CD4-positive, alpha-beta memory T cell (primary cell): ENCODE measurements at places on chromosomes 4 and X. TPM values are rescaled to one million over a fixed set of nuclear protein-coding genes. Genes with fewer than 3 reads are reported as not detected.
A peak's percentile ranks its signal among the peaks of the same experiment; 100 is the strongest.

The GJB1 gene
- not detected for total RNA-seq

The IL1RAPL1 gene
- total RNA-seq = not detected

The SLBP gene
- total RNA-seq = 47.4 TPM

The PNCK gene
- total RNA-seq = not detected

GRCh38 chrX:22220941-22221340, 51.8 kb upstream of the CBLL2 start:
- no peak overlapping the region for H3K4me3 ChIP-seq
- H3K36me3 ChIP-seq = no peaks in the 10 kb centered on the region
- H3K27ac ChIP-seq = no peak overlapping the region
- H3K27me3 ChIP-seq = no peaks in the 10 kb centered on the region
- DNase-seq = no peak

DNA sequence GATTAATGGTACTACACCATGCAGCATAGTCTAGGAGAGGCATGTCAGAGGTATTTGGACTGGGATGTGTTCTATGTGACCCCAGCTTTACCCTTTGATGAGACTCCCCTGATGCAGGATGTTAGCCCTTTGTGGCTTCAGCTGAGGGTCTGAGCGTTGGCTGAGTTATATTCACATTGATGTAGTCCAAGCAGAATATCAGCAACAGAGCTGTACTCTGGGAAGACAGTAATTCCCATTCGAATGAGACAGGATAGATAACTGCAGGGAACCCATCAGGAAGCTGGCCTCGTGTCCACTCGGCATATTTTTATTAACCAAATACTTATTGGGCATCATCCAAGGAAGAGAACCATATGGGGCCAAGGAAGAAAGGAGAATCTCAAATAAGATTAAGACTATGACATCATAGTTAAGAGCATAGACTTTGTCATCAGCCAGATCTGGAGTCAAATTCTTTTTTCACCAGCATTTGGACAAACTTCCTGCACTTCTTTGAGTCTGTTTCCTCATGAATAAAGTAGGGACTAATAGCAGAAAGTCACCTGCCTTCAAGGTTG, 198.1 kb downstream of the SOWAHB start:
- H3K4me3 ChIP-seq = no peak overlapping the region
- H3K36me3 ChIP-seq = no peaks in the 10 kb centered on the region
- H3K4me1 ChIP-seq = no peaks in the 10 kb centered on the region
- H3K27ac ChIP-seq = no peak overlapping the region
- no peak for DNase-seq

DNA sequence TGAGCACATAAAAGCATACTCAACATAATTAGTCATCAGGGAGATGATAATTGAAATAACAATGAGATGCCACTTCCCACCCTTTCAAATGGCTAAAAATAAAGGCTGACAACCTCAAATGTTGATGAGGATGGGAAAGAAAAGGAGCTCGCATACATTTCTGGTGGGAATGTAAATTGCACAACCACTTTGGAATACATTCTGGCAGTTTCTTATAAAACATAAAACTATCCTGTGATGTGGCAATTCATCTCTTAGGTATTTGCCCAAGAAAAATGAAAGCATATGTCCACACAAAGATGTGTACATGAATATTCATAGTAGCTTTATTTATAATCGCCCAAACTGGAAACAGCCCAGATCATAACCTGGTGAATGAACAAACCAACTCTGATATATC, 687 bp upstream of the ZNF275 start:
- H3K27me3 ChIP-seq = no peaks in the 10 kb centered on the region
- H3K27ac ChIP-seq = no peak overlapping the region
- no peaks in the 10 kb centered on the region for H3K36me3 ChIP-seq
- no peak overlapping the region for H3K4me3 ChIP-seq
- peaks cover 34% of the 10 kb centered on the region for H3K4me1 ChIP-seq
- no peak for DNase-seq

DNA sequence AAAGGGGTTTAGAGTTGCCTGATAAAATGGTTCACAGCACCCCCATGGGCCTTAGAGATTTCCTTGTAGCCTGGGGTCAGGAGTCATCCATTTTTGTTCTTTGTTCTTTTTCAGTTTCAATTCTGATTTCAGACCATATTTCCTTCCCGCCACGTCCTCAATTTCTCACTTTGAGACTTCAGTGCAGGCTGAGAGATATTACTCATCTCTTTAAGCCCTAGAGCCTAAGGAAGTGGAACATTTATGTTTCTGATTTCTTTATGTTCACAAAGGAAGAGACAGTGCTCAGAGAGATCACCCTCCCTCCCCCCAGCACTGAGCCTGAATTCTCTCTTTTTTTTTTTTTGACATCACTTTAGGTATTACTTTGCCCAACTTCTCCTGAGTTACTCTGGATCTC, 56.3 kb downstream of the MSN start:
- peaks cover 18% of the 10 kb centered on the region for H3K36me3 ChIP-seq
- H3K4me1 ChIP-seq = peaks cover 91% of the 10 kb centered on the region
- peak overlapping the region; percentile 64 for H3K27ac ChIP-seq

- DNase-seq = no peak
- peaks cover 5% of the 10 kb centered on the region for H3K4me1 ChIP-seq
- H3K36me3 ChIP-seq = no peaks in the 10 kb centered on the region
- H3K27me3 ChIP-seq = no peaks in the 10 kb centered on the region
Measured at GRCh38 chrX:30572004-30572403, 5.6 kb downstream of the TASL start.

- no peak overlapping the region for H3K27ac ChIP-seq
- no peak for DNase-seq
- no peaks in the 10 kb centered on the region for H3K27me3 ChIP-seq
- no peaks in the 10 kb centered on the region for H3K4me1 ChIP-seq
Measured at GRCh38 chr4:126455865-126456264, 1141.1 kb downstream of the FAT4 start.

GRCh38 chr4:173013232-173013930, 155.2 kb upstream of the GALNT7 start:
- peak; percentile 43 for DNase-seq
- no peaks in the 10 kb centered on the region for H3K27me3 ChIP-seq
- H3K27ac ChIP-seq = no peak overlapping the region
- no peaks in the 10 kb centered on the region for H3K4me1 ChIP-seq

DNA sequence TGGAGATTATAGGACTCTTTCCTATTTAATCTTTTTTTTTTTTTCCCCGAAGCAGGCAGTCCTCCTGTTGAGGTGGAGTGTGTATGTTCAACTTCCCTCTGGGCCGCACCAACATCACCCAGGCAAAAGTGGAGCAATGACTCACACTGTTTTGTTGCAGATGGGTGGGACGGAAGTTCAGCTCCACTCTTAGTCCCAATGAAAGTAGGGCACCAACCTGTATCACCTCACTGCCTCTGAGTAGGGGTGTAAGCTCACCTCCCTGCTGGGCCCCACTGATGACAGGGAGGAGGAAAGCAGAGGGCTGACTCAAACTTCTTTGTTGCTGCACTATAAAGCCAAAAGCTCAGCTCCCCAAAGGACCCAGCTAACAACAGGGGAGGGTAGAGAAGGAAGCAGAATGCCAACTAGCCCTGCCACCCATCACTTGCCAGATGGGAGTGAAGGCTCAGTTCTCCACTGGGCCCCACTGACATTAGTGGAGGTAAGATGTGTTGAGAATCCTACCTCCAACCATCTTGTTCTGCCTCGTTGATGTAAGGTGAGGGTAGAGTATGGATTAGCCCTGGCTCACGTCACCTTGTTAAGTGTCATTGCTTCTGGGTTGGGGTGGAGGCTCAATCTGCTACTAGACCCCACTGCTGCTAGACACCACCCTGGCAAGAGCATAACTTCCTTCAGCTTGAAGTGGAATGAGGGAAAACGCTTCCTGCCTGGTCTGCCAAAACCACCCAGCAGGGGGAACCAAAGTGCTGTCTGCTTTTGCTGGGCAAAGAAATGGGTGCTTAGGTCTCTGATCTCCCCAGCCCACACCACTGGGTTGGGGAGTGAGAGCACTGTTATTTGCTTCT, 14.1 kb downstream of the RPS6KA3 start:
- H3K4me3 ChIP-seq = no peak overlapping the region
- no peaks in the 10 kb centered on the region for H3K36me3 ChIP-seq
- peak overlapping the region; percentile 48 for H3K27ac ChIP-seq
- no peaks in the 10 kb centered on the region for H3K27me3 ChIP-seq
- H3K4me1 ChIP-seq = peaks cover 70% of the 10 kb centered on the region

DNA sequence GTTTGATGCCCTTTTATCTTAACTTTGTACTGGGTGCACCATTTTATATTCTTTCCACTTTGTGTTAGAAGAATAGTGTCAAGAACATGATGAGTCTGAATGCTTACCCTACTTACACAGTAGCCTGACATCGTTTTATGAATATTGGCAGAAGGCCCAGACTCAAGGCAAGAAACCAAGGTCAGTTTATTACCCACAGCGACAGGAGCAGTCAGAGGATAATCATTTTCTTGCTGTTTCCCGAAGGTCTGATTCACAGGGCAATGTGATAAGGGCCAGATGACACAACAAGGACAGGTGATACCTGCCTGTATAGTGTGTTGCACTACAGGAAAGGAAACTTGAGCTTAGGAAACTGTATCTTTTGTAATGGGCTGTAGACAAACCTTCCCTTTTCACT, 417.4 kb downstream of the SPOCK3 start:
- H3K27ac ChIP-seq = no peak overlapping the region
- H3K36me3 ChIP-seq = no peaks in the 10 kb centered on the region
- H3K4me3 ChIP-seq = no peak overlapping the region
- no peaks in the 10 kb centered on the region for H3K4me1 ChIP-seq
- no peak for DNase-seq

- no peak overlapping the region for H3K4me3 ChIP-seq
- no peak overlapping the region for H3K27ac ChIP-seq
- no peaks in the 10 kb centered on the region for H3K36me3 ChIP-seq
Measured at GRCh38 chr4:167428156-167428555, 193.9 kb upstream of the SPOCK3 start.

- H3K4me1 ChIP-seq = no peaks in the 10 kb centered on the region
- no peak overlapping the region for H3K27ac ChIP-seq
- H3K27me3 ChIP-seq = no peaks in the 10 kb centered on the region
- H3K4me3 ChIP-seq = no peak overlapping the region
Measured at GRCh38 chrX:154815274-154815818, 10.1 kb upstream of the MPP1 start.

GRCh38 chr4:67702166-67702565, 1.2 kb upstream of the UBA6 start:
- no peak overlapping the region for H3K27ac ChIP-seq
- DNase-seq = no peak
- H3K36me3 ChIP-seq = no peaks in the 10 kb centered on the region

DNA sequence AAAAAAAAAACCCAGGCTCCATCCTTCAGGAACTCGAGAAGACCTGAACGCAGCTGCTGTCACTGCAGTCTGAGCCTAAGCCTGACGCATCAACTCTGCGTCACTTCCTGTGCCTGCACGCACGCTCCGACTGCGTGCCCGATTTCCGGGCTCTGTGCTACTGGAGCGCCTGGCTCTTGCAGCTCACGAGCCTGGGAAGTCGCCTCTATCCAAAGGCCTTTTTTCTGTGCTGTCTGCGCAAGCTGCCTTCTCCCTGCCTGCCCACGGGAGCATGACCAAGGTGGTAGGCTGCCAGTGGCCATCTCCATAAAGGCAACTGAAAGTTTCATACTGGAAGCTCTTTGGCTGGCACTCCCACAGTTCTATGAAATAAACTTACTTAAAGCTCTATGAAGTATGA, 9.9 kb upstream of the GASK1B start:
- H3K4me1 ChIP-seq = no peaks in the 10 kb centered on the region
- H3K27ac ChIP-seq = no peak overlapping the region
- no peaks in the 10 kb centered on the region for H3K27me3 ChIP-seq
- H3K36me3 ChIP-seq = no peaks in the 10 kb centered on the region
- H3K4me3 ChIP-seq = no peak overlapping the region

DNA sequence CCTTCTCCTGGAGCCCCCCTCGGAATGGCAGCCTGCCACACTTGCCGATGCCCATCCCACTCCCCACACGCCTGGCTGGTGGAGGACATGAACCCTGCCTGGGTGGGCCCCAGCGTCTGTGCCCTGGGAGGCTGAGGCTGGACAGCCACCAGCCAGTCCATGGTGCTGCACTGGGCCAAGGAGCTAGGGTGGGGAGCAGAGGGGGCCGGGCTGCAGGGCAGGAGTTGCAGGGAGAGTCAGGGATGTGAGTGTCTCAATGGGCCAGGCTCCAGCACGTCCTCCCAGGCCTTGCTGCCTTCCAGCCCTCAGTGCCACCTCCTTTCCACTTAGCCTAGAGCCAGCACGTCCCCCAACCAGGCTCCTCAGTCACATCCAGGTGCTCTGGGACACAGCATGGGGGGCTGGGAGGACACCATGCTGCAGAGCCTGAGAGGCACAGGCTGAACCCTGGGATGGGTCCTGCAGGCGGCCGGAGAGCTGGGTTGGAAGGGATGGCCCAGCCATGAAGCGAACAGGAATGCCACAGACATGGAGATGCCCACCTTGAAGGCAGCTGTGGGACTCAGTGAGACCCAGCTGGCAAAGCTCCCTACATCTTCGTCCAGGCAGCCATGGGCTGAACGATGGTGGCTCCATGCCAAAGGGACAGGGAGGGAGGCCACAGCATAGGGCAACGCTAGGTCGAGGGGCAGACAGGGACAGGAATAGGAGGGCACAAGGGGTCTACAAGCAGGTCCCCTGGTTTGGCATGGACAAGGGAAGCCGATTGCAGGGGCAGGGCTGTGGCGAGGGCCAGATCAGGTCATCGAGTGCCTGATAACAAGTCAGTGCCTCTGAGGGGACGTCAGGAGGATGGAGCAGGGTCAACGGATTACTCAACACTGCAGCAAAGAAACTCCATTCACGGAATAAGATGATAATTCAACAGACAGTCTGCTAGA, 30.1 kb upstream of the MXD4 start:
- peaks cover 41% of the 10 kb centered on the region for H3K4me1 ChIP-seq
- H3K27ac ChIP-seq = peak overlapping the region; percentile 71
- DNase-seq = no peak
- H3K36me3 ChIP-seq = no peaks in the 10 kb centered on the region
- no peak overlapping the region for H3K4me3 ChIP-seq

DNA sequence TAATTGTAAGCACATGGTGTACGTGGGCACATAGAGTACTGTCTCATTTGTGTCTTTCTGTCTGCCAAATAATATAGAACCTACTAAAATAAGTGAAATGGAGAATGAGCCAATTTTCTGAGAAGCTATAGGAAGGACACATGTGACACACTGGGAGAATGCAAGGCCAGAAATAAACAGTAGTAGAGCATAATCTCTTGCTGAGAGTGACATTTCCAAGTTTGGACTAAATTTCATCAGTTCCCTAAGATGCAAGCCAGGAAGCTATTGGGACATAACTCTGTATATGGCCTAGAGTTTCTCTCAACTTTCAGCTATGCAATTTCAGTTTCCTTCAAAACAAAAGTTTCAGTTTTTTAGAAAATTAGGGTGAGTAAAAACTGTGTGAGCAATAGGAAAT, 638.7 kb downstream of the PCDH18 start:
- H3K4me1 ChIP-seq = no peaks in the 10 kb centered on the region
- no peak overlapping the region for H3K27ac ChIP-seq
- H3K4me3 ChIP-seq = no peak overlapping the region
- no peaks in the 10 kb centered on the region for H3K36me3 ChIP-seq
- DNase-seq = no peak

- H3K27me3 ChIP-seq = no peaks in the 10 kb centered on the region
- H3K4me1 ChIP-seq = peaks cover 22% of the 10 kb centered on the region
- no peaks in the 10 kb centered on the region for H3K36me3 ChIP-seq
- peak overlapping the region; percentile 87 for H3K4me3 ChIP-seq
- H3K27ac ChIP-seq = peak overlapping the region; percentile 66
- peak; percentile 11 for DNase-seq
Measured at GRCh38 chr4:8427761-8428287, 12.7 kb downstream of the ACOX3 start.
